Activated naive CD8-positive, alpha-beta T cell treated with anti-CD3 and anti-CD28 coated beads, Interleukin-2, amount 10 ng/mL, durations not matched to agents 7 days and 5 days (primary cell): ENCODE measurements at places on chromosomes 12 and 14. TPM values are rescaled to one million over a fixed set of nuclear protein-coding genes. Genes with fewer than 3 reads are reported as not detected.

GRCh38 chr12:124939079-124939420 lies 24.6 kb upstream of the UBC start:
- DNase-seq = peak; percentile 59

Gene INSM2
- total RNA-seq = not detected

Gene BTG1
- 249 TPM for total RNA-seq

DNA sequence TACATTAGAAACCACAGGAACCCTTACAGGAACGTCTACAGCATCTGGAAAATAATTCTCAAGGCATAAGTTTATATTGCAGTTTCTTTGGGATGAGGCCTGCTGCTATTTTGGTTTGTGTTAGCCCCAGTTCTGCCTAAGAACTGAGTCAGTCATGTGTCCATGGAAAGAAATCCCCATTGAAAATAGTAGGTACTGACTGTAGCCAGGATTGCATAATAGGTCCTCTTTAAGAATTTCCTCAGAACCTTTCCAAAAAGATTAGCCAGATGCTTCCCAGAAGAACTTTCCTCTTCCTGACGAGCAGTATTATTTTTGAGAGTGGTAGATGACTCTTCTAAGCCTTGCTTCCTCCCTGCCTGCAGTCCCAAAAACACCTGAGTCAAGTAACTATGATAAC lies 52.6 kb downstream of the RASSF8 start:
- DNase-seq = no peak

GRCh38 chr14:100666403-100666802 lies 60.3 kb upstream of the DLK1 start:
- DNase-seq = no peak

DNA sequence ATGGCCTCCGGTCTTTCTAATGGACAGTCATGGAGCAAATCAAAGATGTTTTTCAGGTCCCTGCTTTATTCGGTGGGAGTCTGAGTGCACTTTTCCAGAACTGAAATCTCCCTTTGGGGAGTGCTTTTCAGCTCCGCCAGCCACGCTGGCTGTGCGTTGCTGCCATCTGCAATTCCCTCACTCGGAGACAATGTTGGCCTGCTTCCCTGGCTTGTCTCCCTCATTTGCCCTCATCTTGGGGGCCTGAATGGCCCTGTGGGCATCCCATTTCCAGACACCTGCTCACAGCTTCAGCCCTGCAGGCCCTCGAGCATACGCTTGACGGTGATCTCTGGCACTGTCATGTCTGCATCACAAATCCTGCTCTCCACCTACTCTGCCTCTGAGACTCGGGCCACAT lies 103.8 kb downstream of the CCDC92 start:
- no peak for DNase-seq

DNA sequence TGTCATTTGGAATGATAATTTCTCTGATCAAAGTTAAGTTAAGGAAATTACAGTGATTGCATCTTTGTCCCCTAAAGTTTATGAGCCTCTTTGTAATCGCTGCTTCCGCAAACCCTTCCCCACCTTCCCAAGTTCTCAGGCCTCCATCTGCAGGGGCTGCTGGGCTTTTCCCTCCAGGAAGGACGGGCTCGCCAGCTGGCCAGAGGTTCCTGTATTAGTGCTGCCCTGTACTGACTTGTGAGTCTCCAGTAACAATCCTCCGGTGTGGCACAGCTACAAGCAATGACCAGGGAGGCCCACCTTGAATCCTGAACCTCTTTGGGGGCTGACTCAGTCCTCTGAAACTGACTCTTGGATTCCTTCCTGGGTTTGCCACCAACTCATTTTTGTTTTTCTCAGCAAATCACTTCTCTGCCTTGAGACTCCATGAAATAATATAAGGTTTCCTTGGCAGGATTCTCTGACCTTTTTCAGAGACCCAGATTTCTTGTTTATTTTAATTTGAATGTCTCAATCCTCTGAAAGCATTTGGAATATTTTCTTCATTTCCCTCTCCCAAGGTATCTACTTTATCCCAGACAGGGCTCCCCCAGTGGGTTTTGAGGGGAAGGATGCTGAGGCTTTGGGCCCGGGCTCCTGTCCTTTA lies 398.6 kb downstream of the ZFP36L1 start:
- DNase-seq = no peak

DNA sequence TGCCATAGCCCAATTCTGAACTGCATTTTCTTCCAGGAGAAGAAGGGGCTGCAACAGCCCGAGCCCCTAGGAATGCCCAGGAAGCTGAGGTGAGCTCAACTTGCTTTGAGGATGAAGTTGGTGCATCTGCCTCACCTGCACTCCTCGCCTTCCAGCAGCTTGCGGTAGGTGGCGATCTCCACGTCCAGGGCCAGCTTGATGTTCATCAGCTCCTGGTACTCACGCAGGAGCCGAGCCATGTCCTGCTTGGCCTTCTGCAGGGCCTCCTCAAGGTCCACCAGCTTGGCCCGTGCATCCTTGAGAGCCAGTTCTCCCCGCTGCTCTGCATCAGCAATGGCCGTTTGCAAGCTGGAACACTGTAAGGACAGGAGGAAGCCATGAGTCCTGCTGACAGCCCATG lies 6.0 kb downstream of the KRT75 start:
- no peak for DNase-seq

Gene RFX4
- not detected for total RNA-seq

- DNase-seq = no peak
These were observed 32.4 kb downstream of the TPCN1 start for GRCh38 chr12:113253532-113254285.

DNA sequence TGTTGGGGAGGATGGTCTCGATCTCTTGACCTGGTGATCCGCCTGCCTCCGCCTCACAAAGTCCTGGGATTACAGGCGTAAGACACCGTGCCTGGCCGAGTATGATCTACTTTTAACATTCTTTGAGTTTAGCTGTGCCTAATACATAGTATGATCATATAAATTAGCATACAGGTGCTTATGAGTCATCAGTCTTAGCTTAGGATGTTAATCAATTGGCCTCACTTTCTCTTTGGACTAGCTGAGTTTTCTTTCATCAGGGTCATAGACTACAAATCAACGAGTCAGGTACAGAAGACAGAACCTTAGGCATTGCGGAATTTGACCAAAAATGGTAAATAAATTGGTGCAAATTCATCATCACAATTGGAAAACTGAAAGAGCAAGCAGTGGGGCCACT lies 2.2 kb downstream of the SLC25A21 start:
- no peak for DNase-seq

Gene GLIPR1L1
- not detected for total RNA-seq

DNA sequence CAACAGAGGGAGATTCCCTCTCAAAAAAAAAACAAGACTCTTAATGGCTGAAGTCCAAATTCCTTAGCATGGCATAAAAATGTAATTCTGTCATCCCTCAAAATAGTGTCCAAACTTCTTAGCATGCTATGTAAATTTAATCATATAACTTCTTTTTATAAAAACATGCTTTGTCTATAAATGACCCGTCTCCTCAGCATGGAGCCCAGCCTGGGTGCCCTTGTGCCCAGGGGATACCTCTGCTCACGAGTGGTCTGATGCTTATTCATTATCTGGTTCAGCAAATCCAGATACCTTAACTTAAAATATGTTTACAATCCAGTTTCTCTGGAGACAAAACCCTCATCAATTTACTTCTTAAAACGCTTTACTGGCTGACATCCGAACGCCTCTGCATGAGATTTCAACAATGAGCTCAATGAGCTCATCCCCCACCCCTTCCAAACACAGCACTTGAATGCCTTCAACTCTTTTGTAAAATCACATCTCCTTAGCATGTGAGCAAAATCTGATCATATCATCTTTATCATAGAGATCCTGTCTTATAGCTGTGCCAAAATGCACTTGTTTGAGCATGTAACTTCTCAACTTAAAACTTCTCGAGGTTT lies 15.7 kb downstream of the RTL1 start:
- no peak for DNase-seq

Gene RERGL
- not detected for total RNA-seq

- DNase-seq = no peak
These were observed 7.8 kb downstream of the PPTC7 start for GRCh38 chr12:110575326-110575725.

- no peak for DNase-seq
These were observed 7.4 kb upstream of the AMIGO2 start for GRCh38 chr12:47087088-47087688.

DNA sequence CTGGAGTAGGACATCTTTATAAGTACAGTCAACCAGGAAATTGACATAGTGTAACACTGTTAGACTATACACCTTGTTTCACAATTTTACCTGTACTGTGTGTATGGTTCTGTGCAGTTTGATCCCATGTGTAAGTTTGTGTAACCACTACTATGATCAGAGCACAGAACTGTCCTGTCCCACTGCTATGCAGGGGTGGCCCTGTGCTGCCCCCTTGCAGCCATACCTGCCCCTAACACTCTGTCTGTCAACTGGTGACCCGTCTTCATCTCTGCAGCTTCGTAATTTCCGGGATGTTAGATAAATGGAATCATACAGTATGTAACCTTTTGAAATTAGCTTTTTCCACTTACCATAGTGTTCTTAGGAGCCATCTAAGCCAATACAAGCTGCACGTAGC lies 58.7 kb upstream of the RD3L start:
- DNase-seq = no peak

Gene MGP
- total RNA-seq = 0.60 TPM

GRCh38 chr14:65370801-65371248 lies 41.7 kb upstream of the FUT8 start:
- DNase-seq = no peak

Gene CMTM5
- total RNA-seq = not detected

DNA sequence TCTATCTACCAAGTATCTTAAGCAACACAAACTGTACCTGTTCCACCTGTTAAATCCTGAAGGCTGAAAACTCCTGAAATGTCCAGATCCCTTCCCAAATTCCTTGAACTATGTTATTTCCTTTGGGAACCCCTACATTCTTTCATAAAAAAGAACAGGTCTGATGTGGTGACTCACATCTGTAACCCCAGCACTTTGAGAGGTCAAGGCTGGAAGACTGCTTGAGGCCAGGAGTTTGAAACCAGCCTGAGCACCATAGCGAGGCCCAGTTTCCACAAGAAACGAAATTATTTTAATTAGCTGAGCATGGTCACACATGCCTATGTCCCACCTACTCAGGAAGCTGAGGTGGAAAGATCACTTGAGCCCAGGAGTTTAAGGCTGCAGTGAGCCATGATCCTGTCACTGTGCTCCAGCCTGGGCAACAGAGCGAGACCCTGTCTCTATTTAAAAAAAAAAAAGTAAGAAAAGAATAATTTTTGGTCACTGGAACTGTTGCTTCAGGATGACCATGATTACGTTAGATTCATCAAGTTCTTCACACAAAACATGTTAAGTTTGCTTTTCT lies 84.3 kb downstream of the PHLDA1 start:
- no peak for DNase-seq

DNA sequence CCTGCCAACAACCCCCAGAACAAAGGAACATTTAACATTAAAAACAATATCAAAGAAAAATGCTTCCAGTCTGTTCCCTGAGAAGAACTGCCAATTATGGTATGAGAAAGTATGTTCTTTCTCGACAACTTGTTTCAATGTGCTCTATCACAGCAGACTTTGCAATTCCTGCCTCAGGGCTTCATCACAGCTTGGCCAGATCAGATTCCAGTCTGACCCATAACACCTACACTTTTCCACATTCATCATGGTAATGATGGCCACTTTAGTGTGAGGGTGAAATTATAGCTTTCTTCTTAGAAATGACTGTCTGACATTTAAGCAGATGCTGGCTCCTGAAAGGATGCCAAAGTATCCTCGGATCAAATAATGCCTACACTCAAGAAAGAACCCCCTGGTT lies 17.0 kb downstream of the NEK9 start:
- DNase-seq = no peak

- DNase-seq = peak; percentile 51
These were observed 6.9 kb downstream of the GNPTAB start for GRCh38 chr12:101823891-101824290.

DNA sequence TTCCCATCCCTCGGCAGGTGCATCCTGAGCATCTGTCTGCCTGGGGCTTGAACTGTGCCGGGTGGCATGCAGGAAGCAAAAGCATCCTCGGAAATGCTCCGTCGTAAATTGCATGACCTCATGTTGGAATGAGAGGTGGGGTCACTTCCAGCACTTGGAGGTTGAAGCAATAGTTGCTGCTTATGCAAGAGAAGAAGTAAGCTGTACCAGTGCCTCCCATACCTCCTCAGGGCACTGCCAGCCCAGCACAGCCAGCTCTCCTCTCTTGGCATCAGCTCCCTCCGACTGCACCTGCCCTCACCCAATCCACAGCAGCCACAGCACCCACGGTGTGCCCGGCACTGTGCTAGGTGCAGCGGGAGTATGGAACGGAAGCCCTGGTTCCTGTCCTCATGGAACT lies 11.5 kb downstream of the TEAD4 start:
- DNase-seq = no peak

Gene LRRIQ1
- total RNA-seq = not detected

- no peak for DNase-seq
These were observed 62.8 kb upstream of the OSBPL8 start for GRCh38 chr12:76622351-76622750.

GRCh38 chr12:2544230-2544629 lies 250.5 kb upstream of the FKBP4 start:
- DNase-seq = no peak

Gene TCP11L2
- total RNA-seq = 50.8 TPM
